Esophagus squamous epithelium (tissue), 5 donors: ENCODE measurements at places on chromosomes 4 and X. TPM values are rescaled to one million over a fixed set of nuclear protein-coding genes. Genes with fewer than 3 reads are reported as not detected.

DNA sequence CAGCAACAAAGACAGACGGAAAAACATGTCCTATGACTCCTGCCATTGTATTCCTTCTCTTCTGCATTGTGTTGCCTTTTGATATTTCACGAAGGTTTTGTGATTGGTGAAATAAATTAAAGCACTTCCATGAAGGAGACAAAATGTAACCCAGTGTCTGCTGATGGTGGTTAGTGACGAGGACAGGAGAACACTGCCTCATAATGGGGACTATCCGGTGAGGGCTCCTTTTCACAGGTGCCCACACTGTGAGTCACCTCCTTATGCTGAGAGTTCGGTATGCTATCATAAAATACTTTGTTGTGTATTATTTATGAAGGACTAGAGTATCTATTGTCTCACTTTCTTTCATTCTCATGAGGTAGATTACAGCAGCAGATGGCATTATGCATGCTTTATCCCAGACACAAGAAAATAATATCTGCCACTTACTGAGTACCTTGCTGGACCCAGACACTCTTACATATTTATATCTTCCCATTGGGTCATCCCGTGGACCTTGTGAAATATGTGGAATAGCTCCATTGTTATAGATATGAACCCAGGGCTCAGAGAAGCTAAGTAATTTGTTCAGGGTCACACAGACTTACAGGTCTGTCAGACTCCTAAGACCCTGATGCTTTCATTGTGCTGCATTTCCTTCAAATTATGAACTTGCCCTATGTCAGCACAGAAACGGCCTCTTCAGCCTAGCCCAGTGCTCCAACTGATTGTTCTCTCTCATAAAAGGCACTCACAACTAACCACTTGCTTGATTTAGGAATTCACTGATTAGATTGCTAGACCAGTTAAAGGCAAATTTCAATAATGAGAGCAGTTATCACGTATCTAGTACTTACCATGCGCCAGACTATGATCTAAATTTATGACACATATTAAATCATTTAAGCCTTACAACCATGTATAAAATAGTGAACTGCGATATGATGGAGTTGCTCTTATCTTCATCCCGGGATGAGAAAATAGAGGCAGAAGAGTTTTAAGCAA is 31.2 kb downstream of the PLS3 start:
- no peak for DNase-seq

Gene TMA16
- 34.0 TPM for total RNA-seq

Gene CTAG1B
- total RNA-seq = not detected

DNA sequence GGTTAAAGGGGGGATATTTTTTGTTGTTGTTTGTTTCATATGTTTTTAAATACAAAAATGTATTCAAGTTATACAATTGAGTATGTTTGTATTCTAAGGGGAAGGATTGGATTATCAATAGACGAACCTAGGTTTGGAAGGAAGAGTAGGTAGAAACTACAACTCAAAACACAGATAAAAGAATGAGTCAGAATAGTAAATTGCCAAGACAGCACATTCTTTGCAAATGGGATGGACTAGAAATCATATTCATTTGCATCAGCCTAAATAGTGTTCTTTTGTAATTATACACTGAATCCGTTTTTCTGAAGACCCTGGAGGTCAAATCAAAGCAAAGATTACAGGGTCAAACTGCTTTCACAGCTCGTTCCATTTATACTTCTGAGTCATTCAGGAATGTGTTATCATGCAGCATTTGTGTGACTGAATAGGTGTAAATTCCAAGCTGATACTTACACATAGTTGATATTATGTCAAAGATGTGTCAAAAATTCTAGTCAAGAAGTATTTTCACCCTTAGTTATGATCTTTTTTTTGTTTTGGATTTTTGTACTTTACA is 273.3 kb upstream of the FAT4 start:
- DNase-seq = no peak

DNA sequence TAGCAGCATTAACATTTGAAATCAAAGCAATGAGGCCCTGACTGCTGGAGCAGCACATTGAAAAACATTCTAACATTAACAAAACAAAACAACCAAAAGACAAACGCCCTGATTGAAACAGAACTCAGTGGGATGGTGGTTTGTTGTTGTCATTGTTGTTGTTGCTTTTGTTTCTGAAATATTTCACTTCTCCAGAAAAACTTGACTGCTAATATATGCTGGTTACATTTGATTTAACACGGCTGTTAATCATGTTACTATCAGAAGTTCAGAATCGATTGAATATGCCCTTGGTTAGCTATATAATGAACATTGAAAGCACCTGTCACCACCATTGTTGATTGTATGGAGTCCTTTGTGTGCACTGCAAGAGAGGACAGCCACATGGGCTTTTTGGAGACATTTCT is 790.4 kb upstream of the GALNTL6 start:
- DNase-seq = no peak

- DNase-seq = no peak
Measured at GRCh38 chr4:82839624-82840023, 41.0 kb upstream of the SCD5 start.

Gene GASK1B
- total RNA-seq = 23.7 TPM

Gene PDZD4
- 3.4 TPM for total RNA-seq

Gene CT45A10
- total RNA-seq = not detected

- DNase-seq = no peak
Measured at GRCh38 chrX:45681891-45682290, 481.2 kb upstream of the DIPK2B start.

Gene SUPT20HL1
- not detected for total RNA-seq

Gene MAGEB2
- not detected for total RNA-seq

Gene KLB
- total RNA-seq = not detected

Gene COL4A6
- 3.0 TPM for total RNA-seq

- DNase-seq = no peak
Measured at GRCh38 chr4:6104541-6105130, 86.4 kb upstream of the C4orf50 start.

Gene NEXMIF
- 0.23 TPM for total RNA-seq

Gene NPY5R
- not detected for total RNA-seq

DNA sequence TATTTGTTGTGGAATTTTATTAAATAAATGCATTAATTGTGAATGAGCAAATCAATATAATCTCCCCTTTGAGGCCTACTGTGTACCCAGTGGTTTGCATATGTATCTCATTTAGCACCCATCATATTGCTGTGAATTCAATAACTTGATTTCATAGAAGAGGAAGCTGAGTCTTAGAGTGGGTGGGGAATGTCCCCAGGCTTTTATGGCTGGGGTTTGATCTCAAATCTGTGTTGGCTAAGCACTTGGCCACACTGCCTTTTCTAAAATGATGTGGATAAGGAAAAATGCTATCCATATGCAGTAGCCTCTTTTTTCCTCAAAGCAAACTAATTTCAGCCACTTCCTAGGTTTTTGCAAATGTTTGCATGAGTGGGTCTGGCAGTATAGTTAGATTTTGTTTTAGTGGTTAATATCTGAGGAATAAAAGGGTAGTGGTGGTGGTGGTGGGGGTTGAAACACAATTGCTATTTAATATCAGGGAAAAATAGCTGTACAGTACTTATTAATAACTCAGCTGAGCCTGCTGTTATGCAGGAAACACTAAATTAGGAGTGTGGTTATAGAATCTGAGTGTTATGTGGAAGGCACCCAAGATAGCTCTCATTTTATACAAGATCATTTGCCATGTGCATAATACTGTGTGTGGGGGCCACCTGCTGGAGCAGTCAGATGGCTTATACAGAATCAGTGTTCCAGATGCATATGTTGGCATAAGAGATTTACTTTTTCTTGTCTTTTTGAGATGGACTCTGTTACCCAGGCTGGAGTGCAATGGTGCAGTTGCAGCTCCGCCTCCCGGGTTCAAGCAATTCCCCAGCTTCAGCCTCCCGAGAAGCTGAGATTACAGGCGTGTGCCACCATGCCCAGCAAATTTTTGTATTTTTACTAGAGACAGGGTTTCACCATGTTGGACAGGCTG is 108.0 kb downstream of the TMEM131L start:
- DNase-seq = no peak

DNA sequence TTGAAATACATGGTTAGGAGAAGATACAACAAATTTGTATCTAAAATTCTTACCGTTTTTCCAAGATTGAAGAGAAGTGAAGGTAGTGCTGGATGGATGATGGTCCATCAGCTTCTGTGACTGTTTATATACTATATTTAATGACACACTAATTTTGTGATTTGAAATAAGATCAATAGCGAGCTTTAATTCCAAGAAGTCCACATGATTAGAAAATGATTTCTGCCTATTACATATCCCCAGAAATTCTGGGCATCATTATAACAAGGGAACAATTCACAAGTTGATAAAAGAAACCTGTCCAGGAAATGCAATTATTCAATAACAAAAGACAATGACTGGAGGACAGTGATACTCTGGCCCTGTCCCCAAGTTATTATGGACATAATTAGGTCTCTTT is at the start of gene CSN2:
CSN2 (minus strand) TSS at position 101 of the 400 bp plus-strand sequence. CDS start 4,733 bp downstream, outside the sequence.
- no peak for DNase-seq

DNA sequence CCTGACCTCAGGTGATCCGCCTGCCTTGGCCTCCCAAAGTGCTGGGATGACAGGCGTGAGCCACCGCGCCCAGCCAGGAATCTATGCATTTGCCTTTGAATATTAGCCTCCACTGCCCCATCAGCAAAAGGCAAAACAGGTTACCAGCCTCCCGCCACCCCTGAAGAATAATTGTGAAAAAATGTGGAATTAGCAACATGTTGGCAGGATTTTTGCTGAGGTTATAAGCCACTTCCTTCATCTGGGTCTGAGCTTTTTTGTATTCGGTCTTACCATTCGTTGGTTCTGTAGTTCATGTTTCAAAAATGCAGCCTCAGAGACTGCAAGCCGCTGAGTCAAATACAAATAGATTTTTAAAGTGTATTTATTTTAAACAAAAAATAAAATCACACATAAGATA is 44.2 kb upstream of the SHOX start:
- DNase-seq = no peak

DNA sequence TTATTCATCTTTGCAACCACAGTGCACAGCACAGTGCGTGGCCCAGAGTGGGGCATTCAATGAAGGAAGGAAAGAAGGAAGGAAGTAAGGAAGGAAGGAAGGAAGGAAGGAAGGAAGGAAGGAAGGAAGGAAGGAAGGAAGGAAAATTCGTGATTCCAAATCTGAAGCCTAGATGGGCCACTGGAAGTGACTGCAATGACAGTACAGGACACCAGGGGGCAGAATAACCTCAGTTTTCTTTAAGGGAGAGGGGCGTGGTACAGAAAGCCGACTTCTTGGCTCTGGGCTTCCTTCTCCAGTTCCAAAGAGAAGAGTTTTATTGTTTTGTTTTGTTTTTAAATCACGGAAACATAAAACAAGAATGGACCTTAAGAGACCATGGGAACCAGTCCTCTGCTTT is 47.8 kb downstream of the APLN start:
- no peak for DNase-seq

DNA sequence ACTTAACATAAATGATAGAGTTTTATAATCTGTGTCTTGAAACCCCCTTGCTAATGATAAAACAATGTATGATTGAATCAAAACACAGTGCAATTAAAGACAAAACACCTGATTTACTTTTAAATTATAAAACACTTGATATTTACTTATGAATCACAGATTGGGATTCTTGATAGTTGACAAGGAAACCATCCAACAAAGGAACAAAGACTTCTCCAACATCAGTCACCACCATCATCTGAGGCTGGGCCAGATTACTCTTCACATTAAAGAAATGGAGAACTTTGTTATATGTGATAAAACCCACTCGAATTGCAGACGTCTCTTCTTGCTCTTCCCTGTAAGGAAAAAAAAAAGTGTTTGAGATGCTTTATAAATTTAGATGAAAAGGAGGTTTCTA is 67.4 kb downstream of the METTL14 start:
- DNase-seq = no peak

Gene STARD8
- 9.9 TPM for total RNA-seq

Gene HPSE
- total RNA-seq = 12.5 TPM

Gene EFNB1
- total RNA-seq = 42.4 TPM

DNA sequence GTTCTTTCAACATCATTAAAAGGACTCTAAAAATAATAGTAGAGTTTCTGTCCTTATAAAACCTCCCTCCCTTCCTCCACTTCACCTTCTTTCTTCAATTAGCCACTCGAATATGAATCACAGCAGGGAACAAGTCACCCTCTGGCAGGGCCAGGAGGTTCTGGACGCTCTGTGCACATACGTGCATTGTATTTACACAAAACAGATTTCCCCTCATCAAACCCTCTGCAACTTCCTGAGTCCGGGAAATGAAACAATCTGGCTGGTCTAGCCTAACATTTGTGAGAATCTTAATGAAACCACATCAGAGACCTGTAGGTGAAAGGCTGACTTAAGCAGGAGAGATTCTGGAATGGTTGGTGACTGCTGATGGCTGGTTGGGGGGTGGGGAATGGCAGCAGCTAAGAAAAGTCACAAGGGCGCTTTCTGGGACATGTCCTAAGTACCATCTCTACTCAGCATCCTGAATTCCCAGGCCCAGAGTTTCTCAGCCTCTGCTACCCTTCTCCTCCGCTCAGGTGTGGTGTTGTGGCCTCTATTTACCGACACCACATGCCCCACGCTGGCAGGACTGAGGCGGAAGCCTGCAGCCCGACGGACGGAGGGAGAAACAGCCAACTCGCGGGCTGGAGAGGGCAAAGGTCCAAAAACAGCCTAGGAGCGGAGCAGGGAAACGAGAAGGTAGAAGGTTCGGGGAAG is 1.0 kb downstream of the ZDHHC9 start:
- DNase-seq = no peak

GRCh38 chr4:41776466-41776865 is 27.9 kb upstream of the PHOX2B start:
- no peak for DNase-seq
